ENCODE measurements at places on chromosomes 7 and 10.
A peak's percentile ranks its signal among the peaks of the same experiment; 100 is the strongest.

DNA sequence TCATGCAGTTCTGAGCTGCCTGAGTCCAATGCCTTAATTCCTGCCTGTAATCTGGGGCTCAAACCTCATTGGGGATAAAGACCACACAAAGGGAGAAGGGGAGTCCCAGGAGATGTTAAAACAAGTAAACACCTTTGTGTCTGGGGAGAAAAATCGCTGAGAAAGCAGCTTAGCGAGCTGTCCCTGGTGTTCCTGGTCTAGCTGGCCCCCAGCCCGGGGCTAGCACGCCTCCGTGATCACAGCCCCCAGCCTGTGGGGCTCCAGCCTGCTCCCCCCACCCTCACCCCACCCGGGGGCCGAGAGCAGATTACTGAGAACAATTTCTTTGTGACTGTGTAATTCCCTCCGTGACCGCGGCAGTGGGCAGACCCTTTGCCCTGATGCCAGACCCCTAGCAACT, 24.8 kb downstream of the DPCD start:
- DNase-seq = no peak

DNA sequence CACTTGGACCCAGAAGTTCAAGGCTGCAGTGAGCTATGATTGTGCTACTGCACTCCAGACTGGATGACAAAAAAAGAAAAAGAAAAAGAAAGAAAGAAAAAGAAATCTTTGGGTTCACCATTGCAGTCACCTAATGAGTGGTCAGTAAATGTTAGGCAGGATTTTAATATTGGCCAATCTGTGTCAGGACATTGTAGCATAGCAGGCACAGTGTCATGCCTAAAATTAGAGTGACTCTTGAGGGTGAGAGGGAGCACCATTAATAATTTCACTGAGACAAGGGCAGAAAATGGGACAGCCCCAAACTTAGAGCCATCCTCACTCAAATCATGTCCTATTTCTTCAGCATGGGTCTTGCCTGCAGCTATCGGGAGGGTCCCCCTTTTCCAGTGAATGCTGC, 221.6 kb upstream of the NRP1 start:
- no peak for DNase-seq

- DNase-seq = no peak
Observed at GRCh38 chr10:97635577-97635976, 2.3 kb upstream of the MORN4 start.

- DNase-seq = peak; percentile 38
Observed at GRCh38 chr7:119964788-119965542, 308.0 kb upstream of the KCND2 start.

DNA sequence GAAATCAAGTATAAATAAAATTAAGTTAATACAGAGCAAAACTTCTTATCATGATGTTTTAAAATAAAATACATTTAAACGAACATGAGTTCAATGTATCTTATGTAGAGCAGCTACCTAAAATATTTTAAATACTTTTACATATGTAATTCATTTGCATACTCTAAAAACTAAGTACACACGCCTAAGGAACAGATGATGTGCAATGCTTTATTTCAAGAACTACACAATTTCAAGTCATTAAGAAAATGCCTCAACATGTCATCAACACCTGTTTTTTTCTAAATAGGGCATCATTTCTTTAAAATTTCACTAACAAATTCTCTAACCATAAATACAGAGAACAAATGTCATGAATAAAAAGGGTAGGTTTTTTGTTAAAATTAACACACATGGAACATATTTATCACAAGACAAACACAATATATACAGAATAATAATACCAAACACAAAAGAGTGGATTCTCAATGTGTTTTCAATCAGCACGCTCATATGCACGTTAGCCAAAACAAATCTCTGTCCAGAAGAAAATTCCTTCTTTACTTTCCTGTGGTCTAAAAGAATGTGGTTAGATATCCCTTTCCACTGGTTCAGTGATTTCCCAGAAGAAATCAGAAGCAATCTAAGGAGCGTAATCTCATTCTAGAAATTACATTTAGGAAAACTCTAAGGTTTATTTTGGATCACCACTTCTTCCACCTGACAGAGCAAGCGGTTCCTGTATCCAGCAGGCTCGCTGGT, 73.0 kb upstream of the PFKP start:
- DNase-seq = no peak

GRCh38 chr7:121503039-121503438, 106.9 kb upstream of the FAM3C start:
- DNase-seq = no peak

DNA sequence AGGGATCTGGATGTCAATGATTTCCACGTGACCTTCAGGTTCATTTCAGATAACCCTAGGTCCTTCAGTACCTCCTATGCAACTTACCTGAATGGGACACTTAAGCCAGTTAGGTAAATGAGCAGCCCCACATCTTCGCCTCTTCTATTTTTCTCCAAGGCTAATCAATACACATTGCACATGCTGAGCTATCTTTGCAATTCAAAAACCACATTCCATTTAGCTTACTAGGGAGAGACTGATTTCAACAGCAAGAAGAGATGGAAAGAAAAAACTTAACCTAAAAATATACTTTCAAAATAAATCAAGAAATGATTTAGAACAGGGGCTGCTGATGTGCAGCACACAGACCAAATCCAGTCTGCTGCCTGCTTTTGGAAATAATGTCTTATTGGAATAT, 81.8 kb upstream of the CDCA7L start:
- DNase-seq = no peak

DNA sequence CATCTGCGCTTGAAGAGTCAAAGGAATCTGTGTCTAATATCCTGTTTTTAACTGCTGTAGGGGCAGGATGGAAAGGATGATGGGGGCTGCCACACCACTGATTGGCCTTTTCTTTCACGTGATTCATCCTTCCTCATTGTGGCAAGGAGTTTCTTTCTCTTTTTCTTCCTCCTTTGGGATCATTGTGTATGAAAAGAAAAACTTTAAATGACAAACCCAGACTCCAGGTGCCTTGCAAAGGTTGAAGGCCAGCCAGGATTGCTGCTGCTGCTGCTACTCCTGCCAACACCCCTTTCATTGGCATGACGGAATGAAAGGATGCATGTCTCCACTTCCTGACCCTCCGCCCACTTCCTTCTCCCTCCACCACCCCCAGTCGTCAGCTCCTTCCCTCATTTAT, 6.5 kb upstream of the OIT3 start:
- no peak for DNase-seq

- no peak for DNase-seq
Observed at GRCh38 chr7:39238234-39238869, 260.6 kb downstream of the POU6F2 start.

DNA sequence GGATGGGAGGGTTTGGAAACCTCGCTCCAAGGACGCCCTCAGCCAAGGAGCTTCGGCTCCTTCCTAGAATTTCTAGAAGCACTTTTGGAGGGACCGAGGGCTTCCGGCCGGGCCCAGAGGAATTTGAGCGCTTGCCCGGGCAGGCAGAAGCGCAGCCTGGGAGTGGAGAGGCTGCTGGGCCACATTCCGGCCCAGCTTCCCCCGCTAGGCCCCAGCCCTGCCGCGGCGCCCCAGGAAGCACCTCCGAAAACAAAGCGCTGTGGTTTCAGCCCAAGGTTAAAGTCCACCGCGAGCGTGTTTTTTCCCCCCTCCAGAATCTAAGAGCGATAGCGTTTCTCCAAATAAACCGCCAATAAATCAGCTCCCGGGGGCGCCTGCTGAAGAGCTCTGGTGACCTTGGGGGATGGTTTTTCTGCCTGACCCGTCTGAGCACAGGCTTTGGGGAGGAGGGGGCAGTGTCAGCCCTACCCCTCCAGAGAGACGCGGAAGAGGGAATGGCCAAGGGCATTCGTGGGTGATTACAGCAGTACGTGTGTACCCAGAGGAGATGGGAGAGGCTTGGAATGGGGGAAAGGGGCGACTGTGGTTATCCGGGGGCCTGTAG, 5.7 kb upstream of the TNRC18 start:
- DNase-seq = peak; percentile 72

GRCh38 chr10:124162136-124162535, 68.7 kb upstream of the CHST15 start:
- no peak for DNase-seq

DNA sequence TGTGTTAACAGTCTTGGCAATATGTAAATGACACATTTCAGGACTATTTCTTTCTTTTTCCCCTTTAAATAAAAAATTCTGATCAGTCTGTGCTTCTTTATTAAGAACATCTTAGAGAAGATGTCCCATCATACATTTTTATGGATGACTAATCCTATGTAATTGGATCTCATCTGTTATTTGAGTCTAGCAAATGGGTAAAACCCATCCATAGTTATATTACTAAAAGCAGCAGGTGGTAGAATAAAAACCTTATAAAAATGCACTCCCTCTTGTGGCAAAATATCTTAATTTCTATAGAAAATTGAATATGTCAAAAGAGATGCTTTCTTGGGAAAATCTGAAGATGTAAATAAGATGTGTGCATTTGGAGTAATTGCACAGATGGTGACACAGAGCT, 35.3 kb downstream of the TRRAP start:
- no peak for DNase-seq

- DNase-seq = no peak
Observed at GRCh38 chr7:15433151-15433550, 128.7 kb downstream of the AGMO start.

- no peak for DNase-seq
Observed at GRCh38 chr10:101087965-101088364, 26.2 kb downstream of the KAZALD1 start.

GRCh38 chr10:47018026-47018735, 107.0 kb downstream of the PTPN20 start:
- no peak for DNase-seq

GRCh38 chr7:104962781-104963180, 51.2 kb upstream of the KMT2E start:
- no peak for DNase-seq

DNA sequence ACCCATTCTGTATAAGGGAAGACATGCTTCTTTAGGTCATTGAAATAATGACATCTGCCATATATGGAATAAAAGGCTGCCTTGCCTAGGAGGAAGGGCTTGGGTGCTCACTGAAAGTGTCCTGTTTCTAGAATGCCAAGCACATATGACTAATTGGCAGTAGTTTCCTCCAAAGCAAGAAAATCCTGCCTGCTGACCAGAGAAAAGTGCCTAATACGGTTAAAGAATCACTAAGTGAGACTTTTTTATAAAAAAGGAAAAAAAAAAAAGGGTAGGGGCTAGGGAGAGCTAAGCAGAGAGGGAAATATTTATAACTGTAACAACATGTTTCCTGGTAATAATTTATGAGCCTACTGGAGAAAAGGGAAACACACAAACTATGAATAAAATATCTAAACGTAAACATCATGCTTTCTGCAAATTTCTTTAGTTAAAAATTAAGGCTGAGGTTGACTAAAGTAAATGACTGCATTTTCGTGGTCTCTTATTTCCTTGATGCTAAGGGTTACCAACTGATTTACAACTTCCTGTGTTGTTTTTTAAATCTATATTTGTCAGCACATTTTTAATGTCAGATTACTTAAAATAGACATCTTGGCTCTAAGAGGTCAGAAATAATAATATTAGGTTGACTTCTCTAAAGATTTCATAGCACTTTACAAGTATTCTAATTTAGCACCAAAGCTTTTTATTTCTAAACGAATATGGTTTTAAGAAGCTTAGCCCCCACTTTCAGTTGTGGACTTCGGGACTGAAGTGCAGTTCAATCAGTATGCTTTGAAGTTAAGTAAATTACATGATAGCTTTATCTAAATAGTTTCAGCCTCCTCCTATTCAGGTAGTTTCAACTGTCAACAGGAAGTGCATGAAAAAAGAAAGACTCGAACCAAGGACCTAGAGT, 89.6 kb downstream of the CABCOCO1 start:
- peak; percentile 3 for DNase-seq

DNA sequence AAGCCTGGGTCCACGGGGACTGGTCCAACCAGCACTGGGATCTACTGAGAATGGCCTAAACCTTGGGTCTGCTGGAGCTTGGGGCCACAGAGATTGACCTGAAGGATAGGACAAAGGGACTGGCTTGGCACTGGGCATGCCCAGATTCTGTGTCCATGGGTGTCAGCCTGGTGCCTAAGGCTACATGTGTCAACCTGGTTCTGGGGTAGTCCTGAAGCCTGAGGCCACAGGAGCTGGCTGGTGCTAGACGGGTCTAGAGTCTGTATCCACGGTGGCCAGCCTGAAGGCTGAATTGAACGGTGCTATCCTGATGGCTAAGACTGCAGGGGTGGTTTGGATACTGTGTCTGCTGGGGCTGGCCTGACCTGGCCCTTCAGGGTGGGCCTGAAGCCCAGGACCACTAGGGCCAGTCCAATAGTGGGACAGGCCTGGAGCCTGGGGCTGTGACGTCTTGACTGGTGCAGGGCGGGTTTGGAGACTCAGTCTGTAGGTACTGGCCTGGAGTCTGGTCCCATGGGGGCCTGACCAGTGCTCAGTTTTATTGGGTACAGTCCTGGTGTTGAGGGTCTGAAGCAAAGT, 152.4 kb upstream of the HPS1 start:
- no peak for DNase-seq

- no peak for DNase-seq
Observed at GRCh38 chr7:36788825-36789470, 64.7 kb upstream of the AOAH start.

DNA sequence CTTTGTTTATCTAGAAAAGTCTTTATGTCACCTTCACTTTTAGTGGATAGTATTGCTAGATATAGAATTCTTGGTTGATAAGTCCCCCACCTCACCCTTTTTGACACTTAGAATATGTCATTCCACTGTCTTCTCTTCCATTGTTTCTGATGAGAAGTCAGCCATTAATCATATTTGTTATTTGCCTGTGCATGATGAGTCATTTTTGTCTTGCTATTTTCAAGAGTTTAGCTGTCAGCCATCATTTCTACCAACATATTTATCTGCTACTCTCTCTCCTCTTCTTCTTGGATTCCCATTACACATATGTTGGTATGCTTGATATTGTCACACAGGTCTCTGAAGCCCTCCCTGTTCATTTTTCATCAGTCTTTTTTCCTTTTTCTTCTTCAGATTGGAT, 160.8 kb upstream of the TCF7L2 start:
- DNase-seq = no peak

GRCh38 chr10:73625004-73625883, 16.0 kb downstream of the MYOZ1 start:
- DNase-seq = peak; percentile 66

- no peak for DNase-seq
Observed at GRCh38 chr7:16080131-16080530, 341.2 kb downstream of the CRPPA start.

DNA sequence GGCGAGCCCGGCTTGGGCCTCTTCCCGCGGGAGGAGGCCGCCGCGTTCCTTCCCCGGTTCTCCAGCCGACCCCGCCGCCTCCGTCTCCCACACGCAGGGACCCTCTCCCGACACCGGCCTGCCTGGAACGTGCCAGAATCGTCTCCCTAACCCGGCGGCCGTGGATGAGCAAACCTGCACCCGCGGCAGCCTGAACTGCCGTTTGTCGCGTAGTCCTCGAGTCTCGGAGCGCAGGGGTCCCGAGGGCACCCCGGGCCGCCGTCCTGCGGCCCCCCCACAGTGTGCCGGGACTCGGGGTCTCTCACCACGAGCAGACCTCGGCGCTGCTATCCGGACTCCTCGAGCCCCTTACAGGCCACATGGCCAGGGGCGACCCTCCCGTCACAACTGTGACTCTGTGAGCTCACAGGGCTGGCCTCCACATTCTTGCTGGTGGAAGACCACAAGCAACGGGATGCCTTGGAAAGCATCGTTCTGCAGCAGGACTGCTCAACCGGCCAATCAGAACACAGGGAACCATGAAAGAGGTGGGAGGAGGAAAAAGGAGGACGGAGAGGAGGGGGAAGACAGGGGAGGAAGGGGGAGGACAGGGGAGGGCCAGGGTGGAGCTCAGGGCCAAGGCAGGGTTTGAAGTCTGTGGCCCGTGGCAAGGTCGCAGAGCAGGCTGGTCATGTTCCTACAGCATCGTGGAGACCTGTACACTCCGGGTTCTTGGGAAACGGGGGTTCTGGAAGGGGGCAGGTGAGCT, 276.9 kb downstream of the DNAJB6 start:
- DNase-seq = no peak
